Activated CD8-positive, alpha-beta memory T cell treated with anti-CD3 and anti-CD28 coated beads, Interleukin-2, amount 50 U/mL, for 48 hours (primary cell): ENCODE measurements at places on chromosomes 1 and 21.

DNA sequence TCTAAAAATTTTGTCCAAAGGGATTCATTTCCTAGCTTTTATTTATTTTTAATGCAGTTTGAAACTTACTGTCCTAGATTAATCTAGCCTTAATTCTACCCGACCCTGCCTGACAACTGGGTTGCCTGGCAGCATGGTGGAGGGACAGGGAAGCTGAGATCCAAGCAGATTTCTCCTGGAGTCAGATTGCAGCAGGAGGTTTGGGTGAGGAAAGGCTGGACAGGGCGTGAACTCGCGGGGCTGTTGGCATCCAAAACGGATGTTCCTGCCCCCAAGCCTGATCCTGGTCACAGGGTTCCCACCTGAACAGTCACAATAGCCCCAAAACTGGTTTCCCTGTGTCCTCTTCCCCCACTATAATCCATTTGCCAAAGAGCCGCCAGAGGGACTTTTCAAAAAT lies 23.2 kb downstream of the TCEA3 start:
- no peak for DNase-seq

GRCh38 chr1:64624218-64624713 lies 120.6 kb upstream of the RAVER2 start:
- DNase-seq, result no peak

- DNase-seq, result no peak
These were observed 23.1 kb downstream of the TRAF5 start for GRCh38 chr1:211349741-211350140.

DNA sequence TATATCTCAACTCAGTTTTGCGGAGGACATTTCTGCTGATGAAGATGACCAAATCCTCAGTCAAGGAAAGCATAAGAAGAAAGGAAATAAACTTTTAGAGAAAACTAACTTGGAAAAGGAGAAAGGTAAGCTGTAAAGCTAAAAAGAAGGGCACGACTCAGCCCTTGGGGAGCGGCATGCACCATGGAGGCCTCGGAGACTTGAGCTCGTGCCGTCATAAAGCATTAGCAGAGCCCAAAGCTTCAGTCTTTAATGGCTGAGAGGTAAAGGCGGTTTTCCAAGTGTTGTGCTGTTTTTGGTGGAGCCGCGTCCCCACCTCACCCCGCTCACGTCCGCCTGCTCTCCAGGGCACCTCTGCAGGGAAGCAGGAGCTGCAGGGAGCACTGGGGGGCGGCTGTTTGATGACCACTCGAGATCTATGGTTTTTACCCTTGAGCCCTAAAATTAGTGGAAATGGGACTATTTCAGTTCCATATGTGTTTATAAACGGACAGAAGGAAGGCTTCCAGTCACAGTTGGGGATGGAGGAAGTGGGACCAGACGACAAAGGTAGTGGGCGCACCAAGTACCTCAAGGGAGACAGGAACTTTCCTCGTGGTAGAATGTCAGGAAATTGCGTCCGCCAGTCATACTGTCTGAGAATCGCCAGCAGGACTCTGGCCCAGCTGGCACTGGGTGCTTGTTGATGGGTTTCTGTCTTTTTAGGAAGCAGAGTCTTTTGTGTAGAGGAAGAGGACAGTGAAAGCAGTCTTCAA lies 27.6 kb downstream of the RRP1B start:
- DNase-seq, result no peak

DNA sequence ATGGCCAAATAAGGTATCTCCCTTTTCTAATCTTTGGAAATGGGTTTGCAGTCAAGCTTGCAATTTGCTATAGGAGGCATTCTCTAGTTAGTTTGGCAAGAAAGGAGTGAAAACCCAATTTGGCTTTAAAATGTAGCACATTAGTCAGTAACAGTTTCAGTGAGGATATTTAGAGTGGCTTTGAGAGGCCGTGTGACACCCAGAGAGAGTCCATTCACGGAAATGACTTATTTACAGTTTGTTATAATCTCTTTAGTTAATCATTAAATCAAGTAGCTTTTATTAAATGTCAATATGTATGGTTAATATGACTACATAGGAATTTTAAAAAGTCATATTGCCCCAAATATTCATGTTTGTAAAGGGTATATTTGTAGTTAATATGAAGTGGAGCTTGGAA lies 9.6 kb downstream of the ZBTB18 start:
- no peak for DNase-seq

DNA sequence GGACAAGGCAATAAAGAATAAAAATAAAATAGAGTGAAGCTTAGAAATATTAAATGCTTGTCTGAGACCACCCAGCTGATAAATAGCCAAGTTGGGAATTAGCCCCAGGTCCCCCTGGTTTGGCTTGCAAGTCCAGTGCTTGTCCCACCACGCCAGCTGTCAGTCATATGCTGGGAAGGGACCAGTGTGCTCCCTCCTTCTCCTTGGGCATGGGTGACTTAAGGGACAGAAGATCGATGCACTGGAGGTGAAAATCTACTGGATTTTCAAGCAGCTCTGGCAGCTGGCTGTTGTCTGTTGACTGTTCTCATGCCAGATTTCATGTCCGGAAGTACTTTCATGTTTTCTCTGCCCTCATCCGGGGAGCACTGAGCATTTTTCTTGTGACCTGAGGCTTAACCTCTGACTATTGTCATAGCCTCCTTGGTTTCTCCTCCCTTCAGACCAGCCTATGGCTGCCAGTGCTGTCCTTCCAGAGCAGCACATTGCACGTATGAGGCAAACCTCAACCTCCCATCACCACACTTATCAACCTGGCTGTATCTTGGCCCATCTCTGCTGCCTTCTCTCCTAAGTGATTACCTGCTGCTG lies 12.4 kb downstream of the LMOD1 start:
- DNase-seq, result no peak
